ENCODE measurements at places on chromosomes 1 and 21.

DNA sequence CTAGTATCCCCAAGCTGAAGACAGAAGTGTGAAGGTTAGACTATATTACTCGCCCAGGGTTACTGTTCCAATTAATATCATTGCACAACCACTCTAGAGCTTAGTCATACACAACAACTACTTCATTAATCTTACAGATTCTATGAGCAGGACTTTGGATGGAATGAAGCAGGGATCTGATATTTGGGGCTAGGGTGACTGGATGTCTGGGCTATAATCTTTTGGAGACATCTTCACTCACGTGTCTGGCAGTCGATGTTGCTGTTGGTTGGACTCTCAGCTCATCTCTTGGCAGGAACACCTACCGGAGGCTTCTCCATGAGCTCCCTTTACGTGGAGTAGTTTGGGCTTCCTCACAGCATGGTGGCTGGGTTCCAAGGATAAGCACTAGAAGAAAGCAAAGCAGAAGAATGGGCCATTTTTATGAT is 519.2 kb upstream of the B3GALT2 start:
- no peak overlapping the region for H3K4me3 ChIP-seq
- no peaks in the 10 kb centered on the region for H3K36me3 ChIP-seq
- no peaks in the 10 kb centered on the region for H3K27me3 ChIP-seq
- no peak for DNase-seq
- H3K4me1 ChIP-seq: no peaks in the 10 kb centered on the region

DNA sequence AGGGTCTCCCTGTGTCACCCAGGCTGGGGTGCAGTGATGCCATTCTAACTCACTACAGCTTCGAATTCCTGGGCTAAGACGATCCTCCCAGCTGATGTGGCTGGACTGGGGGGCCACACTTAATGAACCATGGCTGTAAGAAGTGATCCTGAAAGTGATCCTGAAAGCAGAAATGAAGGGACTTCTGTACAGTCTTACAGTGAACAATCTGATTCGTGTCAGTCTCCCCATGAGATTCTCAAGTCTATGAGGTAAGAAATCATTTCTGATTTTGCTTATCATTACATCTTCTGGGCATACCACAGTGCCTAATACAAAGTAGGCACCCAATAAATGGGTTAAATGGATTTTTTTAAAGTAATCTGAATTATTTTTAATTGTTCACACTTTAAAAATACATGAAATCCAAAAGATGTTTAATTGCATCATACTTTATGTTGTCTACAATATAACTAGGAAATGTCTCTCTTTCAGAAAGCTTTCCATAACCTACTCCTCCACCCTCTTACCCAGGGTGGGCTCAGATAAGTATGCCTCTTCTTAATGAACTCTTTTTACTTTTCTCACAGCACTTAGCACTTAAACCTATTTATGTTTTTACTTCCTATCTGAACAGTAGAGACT is 21.5 kb downstream of the TUT4 start:
- no peak overlapping the region for H3K4me3 ChIP-seq
- H3K27ac ChIP-seq: no peak overlapping the region
- no peaks in the 10 kb centered on the region for H3K4me1 ChIP-seq
- no peak for DNase-seq
- H3K36me3 ChIP-seq: peaks cover 24% of the 10 kb centered on the region

- H3K36me3 ChIP-seq: no peaks in the 10 kb centered on the region
- no peak overlapping the region for H3K27ac ChIP-seq
- H3K4me3 ChIP-seq: no peak overlapping the region
- no peaks in the 10 kb centered on the region for H3K27me3 ChIP-seq
These were observed 492.3 kb upstream of the PRMT6 start for GRCh38 chr1:106564192-106564591.

DNA sequence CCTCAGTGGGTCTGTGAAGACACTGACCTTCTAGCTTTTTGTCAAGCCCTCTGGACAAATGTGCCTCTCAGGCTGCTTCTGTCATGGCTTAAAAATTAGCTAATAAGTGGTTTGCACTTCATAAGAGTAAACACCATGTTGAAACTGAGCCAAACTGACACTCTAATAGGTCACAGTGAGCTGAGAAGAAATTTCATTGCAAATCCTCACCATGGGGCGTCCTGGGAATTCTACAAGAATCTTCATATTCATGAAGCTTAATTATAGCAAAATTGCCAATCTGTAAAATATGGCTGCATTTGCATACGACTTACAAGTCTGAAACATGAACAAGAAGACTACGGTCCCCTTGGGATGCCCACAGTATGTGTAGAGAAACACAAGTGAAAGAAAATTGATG is 188.6 kb downstream of the DSCAM start:
- H3K4me1 ChIP-seq: no peaks in the 10 kb centered on the region
- H3K27ac ChIP-seq: no peak overlapping the region
- no peak for DNase-seq
- no peaks in the 10 kb centered on the region for H3K27me3 ChIP-seq
- no peak overlapping the region for H3K4me3 ChIP-seq
- no peaks in the 10 kb centered on the region for H3K36me3 ChIP-seq

GRCh38 chr21:41483973-41484372 is 24.0 kb downstream of the TMPRSS2 start:
- H3K36me3 ChIP-seq: peaks cover 7% of the 10 kb centered on the region
- H3K27ac ChIP-seq: no peak overlapping the region
- H3K27me3 ChIP-seq: no peaks in the 10 kb centered on the region

DNA sequence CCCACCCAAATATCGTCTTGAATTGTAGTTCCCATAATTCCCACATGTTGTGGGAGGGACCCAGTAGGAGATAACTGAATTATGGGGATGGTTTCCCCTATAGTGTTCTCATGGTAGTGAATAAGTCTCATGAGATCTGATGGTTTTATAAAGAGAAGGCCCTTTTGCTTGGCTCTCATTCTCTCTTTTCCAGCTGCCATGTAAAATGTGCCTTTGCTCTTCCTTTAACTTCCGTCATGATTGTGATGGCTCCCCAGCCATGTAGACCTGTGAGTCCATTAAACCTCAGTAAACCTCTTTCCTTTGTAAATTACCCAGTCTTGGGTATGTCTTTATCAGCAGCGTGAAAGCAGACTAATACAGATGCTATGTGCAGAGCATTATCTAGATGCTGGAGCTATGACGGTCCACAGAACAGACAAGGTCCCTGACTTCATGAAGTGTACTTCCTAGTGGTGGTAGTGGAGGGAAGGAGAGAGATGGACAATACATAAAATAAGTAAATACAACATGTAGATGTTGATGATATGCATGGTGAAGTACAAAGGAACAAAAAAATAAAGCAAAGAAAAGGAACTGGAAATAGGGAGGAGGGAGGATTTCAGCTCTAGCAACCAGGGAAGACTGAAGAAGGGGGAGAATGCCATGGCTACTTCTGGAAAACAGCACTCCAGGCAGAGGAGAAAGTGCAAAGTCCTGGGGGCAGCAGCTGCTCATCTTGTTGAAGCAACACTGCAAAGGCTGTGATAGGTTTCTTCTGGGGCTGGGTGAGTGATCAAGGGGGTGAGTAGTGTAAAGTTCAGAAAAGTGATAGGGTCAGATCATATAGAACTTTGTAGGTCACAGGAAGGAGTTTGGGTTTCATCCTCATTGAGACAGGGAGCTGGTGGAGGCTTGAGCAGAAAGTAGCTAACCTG is 6.8 kb upstream of the RCAN1 start:
- no peak overlapping the region for H3K4me3 ChIP-seq
- H3K27ac ChIP-seq: no peak overlapping the region
- no peak for DNase-seq

DNA sequence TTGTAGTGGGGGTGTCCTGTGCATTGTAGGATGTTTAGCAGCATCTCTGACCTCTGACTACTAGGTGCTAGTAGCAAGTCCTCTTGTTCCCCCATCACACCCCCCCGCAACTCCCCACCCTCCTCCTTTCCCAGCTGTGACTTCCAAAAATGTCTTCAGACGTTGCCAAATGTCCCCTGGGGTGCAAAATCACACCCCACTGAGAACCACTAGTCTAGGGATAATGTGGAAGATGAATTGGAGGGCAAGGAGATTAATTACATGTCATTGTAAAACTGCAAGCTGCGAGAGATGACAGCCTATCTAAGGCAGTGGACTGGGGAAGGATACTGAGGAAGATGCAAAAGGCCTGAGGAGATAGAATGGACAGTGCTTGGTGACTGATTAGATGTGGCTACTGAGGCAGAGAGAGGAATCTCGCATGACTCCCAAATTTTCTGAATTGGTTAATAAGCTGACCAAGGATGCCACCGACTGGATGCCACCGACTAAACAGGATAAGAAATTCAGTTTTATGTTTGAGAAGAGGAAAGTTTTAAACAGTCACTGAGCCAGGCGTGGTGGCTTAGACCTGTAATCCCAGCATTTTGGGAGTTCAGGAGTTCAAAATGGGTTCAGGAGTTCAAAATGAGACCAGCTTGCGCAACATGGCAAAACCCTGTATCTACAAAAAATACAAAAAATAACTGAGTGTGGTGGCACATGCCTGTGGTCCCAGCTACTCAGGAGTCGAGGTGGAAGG is 3.1 kb upstream of the JAK1 start:
- H3K36me3 ChIP-seq: no peaks in the 10 kb centered on the region
- DNase-seq: no peak
- no peaks in the 10 kb centered on the region for H3K27me3 ChIP-seq
- peaks cover 2% of the 10 kb centered on the region for H3K4me1 ChIP-seq
- H3K4me3 ChIP-seq: no peak overlapping the region
- no peak overlapping the region for H3K27ac ChIP-seq

DNA sequence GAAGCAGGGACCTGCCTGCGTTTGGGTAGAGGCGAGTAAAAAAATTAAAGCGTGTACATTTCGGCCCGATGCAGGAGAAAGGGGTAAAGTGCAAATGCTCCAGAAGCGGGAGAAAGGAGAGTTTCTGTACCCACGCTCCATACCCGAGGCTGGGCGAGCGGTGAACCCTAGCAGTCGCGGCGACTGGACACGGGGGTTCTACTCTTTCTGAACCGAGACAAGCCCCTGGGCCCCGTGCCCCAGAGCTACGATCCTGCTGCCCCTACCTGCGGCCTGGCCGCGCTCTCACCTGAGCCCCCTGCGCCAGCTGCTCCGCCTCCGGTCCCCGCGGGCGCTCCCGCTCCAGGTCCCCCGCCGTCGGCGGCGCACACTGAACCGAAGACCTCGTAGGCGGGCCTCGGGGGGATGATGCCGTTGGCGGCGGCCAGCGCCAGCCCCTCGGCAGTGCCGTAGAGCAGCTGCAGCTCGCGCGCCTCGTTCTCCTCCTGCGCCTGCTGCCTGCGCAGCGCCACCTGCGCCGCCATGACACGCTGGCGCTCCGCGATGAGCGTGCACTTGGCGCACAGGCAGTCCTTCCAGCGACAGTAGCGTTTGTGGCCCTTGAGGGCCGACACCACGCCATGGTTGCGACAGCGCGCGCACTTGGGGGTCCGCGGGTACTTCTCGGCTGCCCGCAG is 2.4 kb downstream of the DMRTA2 start:
- H3K27me3 ChIP-seq: peaks cover 98% of the 10 kb centered on the region
- H3K4me3 ChIP-seq: peak overlapping the region; percentile 36
- peak; percentile 71 for DNase-seq
- no peak overlapping the region for H3K27ac ChIP-seq
- H3K36me3 ChIP-seq: peaks cover 4% of the 10 kb centered on the region

DNA sequence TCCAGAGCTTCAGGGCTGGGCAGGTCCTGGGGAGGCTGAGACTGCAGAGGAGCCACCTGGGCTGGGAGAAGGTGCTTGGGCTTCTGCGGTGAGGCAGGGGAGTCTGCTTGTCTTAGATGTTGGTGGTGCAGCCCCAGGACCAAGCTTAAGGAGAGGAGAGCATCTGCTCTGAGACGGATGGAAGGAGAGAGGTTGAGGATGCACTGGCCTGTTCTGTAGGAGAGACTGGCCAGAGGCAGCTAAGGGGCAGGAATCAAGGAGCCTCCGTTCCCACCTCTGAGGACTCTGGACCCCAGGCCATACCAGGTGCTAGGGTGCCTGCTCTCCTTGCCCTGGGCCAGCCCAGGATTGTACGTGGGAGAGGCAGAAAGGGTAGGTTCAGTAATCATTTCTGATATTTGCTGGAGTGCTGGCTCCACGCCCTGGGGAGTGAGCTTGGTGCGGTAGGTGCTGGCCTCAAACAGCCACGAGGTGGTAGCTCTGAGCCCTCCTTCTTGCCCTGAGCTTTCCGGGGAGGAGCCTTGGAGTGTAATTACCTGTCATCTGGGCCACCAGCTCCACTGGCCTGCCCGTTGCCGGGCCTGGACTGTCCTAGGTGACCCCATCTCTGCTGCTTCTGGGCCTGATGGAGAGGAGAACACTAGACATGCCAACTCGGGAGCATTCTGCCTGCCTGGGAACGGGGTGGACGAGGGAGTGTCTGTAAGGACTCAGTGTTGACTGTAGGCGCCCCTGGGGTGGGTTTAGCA is 9.3 kb downstream of the MYBPH start:
- no peaks in the 10 kb centered on the region for H3K4me1 ChIP-seq
- no peak overlapping the region for H3K27ac ChIP-seq
- no peak overlapping the region for H3K4me3 ChIP-seq
- H3K27me3 ChIP-seq: no peaks in the 10 kb centered on the region
- peak; percentile 46 for DNase-seq

DNA sequence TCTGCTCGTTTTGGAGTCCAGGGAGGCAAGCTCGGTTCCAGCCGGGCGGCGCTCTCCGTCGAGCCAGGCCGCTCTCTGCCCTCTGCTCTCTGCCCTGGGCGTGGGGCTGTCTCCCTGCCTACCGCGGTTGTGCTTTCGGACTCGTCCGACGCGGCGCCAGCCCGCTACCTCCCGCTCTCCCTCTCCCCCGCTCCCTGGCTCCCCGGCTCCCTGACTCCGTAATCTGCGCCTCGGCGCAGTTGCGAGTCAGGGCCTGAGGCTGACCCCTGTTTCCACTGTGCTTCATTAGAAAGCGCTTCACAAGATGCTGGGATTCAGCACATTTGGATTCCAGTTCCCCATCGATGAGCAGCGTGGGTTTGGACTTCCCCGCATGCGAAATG is 2.2 kb downstream of the SOX13 start:
- H3K27ac ChIP-seq: no peak overlapping the region
- H3K27me3 ChIP-seq: no peaks in the 10 kb centered on the region

GRCh38 chr1:104235141-104235540 is 485.4 kb downstream of the AMY1C start:
- H3K4me1 ChIP-seq: no peaks in the 10 kb centered on the region
- no peak overlapping the region for H3K4me3 ChIP-seq
- no peaks in the 10 kb centered on the region for H3K27me3 ChIP-seq
- no peak overlapping the region for H3K27ac ChIP-seq
- H3K36me3 ChIP-seq: no peaks in the 10 kb centered on the region

GRCh38 chr1:194755241-194755994 is 1569.0 kb upstream of the B3GALT2 start:
- no peak overlapping the region for H3K4me3 ChIP-seq
- no peaks in the 10 kb centered on the region for H3K36me3 ChIP-seq
- no peaks in the 10 kb centered on the region for H3K4me1 ChIP-seq
- no peaks in the 10 kb centered on the region for H3K27me3 ChIP-seq

GRCh38 chr1:234008591-234008990 is 104.1 kb downstream of the SLC35F3 start:
- no peaks in the 10 kb centered on the region for H3K27me3 ChIP-seq
- no peak overlapping the region for H3K27ac ChIP-seq
- H3K36me3 ChIP-seq: no peaks in the 10 kb centered on the region
- H3K4me1 ChIP-seq: no peaks in the 10 kb centered on the region
- no peak for DNase-seq
- no peak overlapping the region for H3K4me3 ChIP-seq
